GM23248 (cell line): ENCODE measurements at places on chromosomes 3 and 15. TPM values are rescaled to one million over a fixed set of nuclear protein-coding genes. Genes with fewer than 3 reads are reported as not detected.
A peak's percentile ranks its signal among the peaks of the same experiment; 100 is the strongest.

Gene EIF4E3
- 0.79 and 1.1 TPM in 2 replicates for polyA plus RNA-seq

Gene RTP3
- polyA plus RNA-seq, result not detected in 2 replicates

GRCh38 chr15:74482661-74483060 lies 21.7 kb upstream of the UBL7 start:
- peak; percentile 11 for DNase-seq

- no peak for DNase-seq
These were observed 287.1 kb downstream of the NEK10 start for GRCh38 chr3:27081992-27082607.

DNA sequence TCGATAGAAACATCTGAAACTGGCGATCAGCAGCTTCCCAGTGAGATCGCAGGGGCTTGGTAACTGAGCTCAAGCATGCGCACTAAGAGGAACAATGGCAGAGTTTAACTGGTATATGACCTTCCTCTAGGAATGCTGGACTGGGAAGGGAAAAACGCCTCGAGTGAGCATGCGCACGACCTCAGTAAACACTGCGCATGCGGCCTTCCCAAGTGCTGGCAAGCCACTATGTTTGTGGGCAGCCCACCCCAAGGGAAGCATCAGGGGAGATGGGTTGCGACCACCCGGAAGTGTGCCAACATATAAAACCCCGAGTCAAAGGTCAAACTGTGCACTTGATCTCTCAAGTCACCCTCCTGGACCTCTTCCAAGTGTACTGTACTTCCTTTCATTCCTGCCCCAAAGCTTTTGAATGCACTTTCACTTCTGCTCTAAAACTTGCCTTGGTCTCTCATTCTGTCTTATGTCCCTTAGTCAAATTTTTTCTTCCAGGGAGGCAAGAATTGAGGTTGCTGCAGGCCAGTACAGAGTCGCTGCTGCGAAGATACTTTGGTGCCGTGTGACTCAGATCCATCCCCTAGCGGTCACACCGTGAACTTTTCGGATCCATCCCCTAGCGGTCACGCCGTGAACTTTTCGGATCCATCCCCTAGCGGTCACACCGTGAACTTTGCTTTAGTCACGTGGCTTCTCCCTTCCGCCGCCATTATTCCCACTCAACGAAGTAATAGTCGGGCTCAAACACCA lies 243.3 kb downstream of the FAM43A start:
- no peak for DNase-seq

- DNase-seq, result no peak
These were observed 37.0 kb downstream of the MITF start for GRCh38 chr3:69776289-69776688.
